ENCODE measurements at places on chromosomes 1 and 21.

DNA sequence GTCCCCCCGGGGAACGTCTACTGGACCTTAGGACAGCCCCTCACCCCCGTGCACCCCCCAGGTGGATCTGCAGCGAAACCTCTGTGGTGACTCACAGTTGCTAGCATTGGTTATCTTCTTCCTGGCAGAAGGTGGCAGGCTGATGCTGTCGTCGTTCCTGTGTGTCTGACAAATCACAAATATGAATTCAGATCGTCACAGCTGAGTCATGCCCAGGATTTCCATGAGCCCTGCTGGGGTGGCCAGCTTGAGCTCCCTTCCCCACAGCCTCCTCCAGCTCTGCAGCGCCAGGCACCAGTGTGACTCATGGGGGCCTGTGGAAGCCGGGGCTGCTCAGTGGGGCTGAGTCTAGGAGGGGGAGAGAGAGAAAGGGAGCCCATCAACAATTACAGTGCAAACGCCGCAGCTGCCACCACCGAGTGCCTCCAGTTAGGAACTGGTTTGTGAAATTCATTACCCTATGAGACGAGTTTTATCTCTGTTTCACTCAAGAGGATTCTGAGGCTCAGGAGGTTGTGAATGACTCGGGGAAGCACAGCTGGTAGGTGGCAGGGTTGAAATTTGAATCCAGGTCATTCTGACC lies 197.9 kb downstream of the DYRK1A start:
- DNase-seq = peak; percentile 81

- peak; percentile 52 for DNase-seq
Observed at GRCh38 chr1:24199291-24199900, 12.3 kb upstream of the IFNLR1 start.

DNA sequence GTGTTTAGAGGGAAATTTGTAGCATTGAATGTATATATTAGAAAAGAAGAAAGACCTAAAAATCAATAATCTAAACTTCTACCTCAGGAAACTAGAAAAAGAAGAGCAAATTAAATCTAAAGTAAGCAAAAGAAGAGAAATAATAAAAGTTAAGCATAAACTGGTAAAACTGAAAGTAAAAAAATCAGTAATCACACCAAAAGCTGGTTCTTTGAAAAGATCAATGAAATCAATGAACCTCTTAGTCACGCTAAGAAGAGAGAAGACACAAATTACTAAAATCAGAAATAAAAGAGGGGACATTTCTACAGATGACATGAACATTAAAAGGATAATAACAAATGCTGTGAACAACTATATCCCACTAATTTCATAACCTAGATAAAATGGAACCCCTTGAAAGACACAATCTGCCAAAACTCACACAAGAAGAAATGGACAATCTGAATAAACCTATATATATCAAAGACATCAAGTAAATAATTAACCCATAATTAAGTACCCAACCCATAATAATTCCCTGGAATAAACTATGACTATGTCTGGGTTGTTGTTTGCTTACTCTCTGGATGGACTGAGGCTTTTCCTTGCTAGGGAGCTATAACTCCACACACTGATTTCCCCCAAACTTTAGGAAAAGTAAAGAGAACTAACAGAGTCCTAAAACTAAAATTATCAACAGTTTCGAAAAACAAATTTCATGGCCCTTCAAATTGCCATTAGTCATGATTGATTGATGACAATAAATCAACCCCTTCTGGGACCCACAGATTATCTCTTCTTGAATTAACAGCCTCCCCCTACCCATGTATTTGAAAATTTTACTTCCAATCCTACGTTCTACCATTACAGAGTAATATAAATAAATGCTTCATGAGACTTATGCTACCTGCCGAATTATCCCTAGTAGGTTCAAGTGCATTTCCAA lies 2.8 kb upstream of the CDC73 start:
- no peak for DNase-seq

GRCh38 chr1:109438798-109439297 lies 12.6 kb upstream of the PSMA5 start:
- no peak for DNase-seq

- no peak for DNase-seq
Observed at GRCh38 chr1:150268340-150268704, 494 bp downstream of the APH1A start.

- DNase-seq = no peak
Observed at GRCh38 chr21:39346206-39346605, 2.7 kb downstream of the HMGN1 start.

All from activated naive CD8-positive, alpha-beta T cell treated with anti-CD3 and anti-CD28 coated beads, Interleukin-2, amount 50 U/mL, for 16 hours (primary cell).